ENCODE measurements at places on chromosomes 6 and 20. TPM values are rescaled to one million over a fixed set of nuclear protein-coding genes. Genes with fewer than 3 reads are reported as not detected.
A peak's percentile ranks its signal among the peaks of the same experiment; 100 is the strongest.

DNA sequence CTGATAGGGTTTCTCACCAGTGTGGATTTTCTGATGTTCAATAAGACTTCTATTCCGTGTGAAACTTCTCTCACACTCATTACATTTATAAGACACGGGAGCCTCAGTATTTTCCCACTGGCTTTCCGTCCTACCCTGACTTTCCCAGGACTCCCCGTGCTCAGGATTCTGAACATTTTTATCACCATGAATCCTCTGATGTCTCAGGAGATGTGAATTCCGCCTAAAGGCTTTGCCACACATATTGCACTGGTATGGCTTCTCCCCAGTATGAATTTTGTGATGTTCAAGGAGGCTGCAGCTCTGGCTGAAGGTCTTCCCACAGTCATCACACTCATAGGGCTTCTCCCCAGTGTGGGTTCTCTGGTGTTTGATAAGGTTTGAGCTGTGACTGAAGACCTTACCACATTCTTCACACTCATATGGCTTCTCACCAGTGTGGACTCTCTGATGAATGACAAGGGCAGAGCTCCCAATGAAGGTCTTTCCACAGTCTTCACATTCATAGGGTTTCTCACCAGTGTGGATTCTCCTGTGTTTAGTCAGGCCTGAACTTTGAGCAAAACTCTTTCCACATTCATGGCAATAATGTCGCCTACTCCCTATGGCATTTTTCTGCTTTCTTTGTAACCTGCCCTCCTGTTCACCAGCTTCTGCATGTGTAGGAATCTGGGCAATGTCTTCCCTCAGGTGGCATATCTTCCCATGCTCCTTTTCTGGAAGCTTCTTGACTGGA lies 6.7 kb downstream of the ZKSCAN4 start:
- no peaks in the 10 kb centered on the region for H3K4me1 ChIP-seq
- no peak overlapping the region for H3K4me3 ChIP-seq
- no peak for DNase-seq
- H3K36me3 ChIP-seq = no peaks in the 10 kb centered on the region

RAMACL gene
- polyA plus RNA-seq = 0.20 TPM

C4B gene
- polyA plus RNA-seq = 97.4 TPM

- no peak overlapping the region for H3K4me3 ChIP-seq
- H3K27me3 ChIP-seq = no peaks in the 10 kb centered on the region
- DNase-seq = no peak
- H3K36me3 ChIP-seq = no peaks in the 10 kb centered on the region
- no peak overlapping the region for H3K27ac ChIP-seq
Observed at GRCh38 chr20:44228465-44229258, 18.1 kb upstream of the OSER1 start.

DNA sequence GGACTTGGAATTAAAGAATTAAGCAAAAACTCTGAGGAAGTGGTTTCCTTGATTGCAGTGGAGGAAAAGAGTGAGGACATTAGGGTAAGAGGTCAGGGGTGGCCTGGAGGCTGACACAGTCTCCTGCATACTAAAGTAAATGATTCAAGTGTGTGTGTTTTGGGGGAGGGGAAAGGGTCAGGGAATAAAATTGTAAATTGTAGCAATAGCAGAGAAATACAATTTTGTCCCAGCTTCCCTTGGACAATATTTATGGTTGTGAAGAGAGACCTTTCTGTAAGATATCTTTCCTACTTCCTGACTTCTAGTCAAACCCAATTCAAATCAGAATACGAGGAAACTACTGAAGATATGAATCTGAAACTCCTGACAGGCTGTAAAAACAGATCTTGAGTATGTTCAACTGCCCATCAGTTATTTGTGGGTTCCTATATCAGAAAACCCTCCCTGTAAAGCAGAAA lies 143.4 kb upstream of the HMGN3 start:
- DNase-seq = no peak
- no peak overlapping the region for H3K27ac ChIP-seq
- no peaks in the 10 kb centered on the region for H3K36me3 ChIP-seq
- H3K4me1 ChIP-seq = no peaks in the 10 kb centered on the region
- no peak overlapping the region for H3K4me3 ChIP-seq
- no peaks in the 10 kb centered on the region for H3K27me3 ChIP-seq

KIAA1755 gene
- 11.8 TPM for polyA plus RNA-seq

- no peak overlapping the region for H3K27ac ChIP-seq
- H3K36me3 ChIP-seq = no peaks in the 10 kb centered on the region
- no peak for DNase-seq
- H3K4me3 ChIP-seq = no peak overlapping the region
- no peaks in the 10 kb centered on the region for H3K27me3 ChIP-seq
- H3K4me1 ChIP-seq = peaks cover 3% of the 10 kb centered on the region
Observed at GRCh38 chr6:142732790-142733189, 212.2 kb downstream of the HIVEP2 start.

DNA sequence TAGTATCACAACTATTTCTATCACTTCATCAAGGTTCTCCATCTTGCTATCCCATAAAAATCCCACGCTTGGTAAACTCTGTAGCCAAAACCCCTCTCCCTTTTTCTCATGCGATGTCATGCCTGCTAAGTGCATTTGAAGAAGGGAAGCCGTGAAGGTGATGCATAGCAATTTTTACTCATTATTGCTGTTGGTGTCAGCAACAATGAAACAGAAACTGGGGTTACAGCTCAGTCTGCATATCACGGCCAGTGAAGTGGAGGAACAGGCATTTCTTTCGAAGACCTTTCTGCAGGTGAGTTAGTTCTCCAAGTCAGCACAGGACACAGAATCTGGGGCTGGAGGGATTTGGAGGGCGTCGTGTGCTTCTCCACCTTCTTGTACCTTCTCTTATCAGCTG lies 5.8 kb downstream of the UNC93A start:
- no peak overlapping the region for H3K4me3 ChIP-seq
- no peaks in the 10 kb centered on the region for H3K4me1 ChIP-seq
- H3K27ac ChIP-seq = no peak overlapping the region

DNA sequence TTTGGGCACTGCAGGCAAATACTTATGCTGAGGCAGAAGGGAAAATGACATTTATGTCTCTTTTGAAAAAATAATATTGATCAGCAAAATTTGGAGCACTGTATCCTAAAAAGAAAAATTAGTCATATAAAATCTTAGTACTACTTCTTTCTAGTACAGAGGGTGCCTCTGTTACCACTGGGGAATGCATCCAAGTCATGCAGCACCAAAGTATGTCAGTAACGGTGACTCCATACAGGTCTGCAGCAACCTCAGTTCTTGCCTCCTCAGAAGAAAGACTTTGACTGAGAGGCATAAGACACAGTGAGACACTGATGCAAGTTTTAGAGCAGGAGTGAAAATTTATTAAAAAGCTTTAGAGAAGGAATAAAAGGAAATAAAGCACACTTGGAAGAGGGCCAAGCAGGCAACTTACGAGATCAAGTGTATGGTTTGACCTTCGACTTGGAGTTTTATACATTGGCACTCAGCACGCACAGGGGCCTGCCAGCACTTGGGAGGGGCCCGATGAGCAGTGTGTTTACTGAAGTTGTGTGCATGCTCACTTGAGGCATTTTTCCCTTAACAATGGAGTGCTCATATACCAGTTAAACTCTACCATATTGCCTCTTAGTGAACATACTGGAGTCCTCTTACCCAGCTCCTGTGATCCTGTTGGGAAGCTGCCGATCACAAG lies 1244.8 kb downstream of the EPHA7 start:
- H3K27ac ChIP-seq = no peak overlapping the region
- no peak for DNase-seq
- no peaks in the 10 kb centered on the region for H3K4me1 ChIP-seq
- no peaks in the 10 kb centered on the region for H3K27me3 ChIP-seq
- H3K36me3 ChIP-seq = no peaks in the 10 kb centered on the region

- peak overlapping the region; percentile 68 for H3K4me3 ChIP-seq
- H3K27me3 ChIP-seq = no peaks in the 10 kb centered on the region
- no peaks in the 10 kb centered on the region for H3K36me3 ChIP-seq
Observed at GRCh38 chr6:27517928-27518787, 45.3 kb upstream of the ZNF184 start.

GRCh38 chr6:139940741-139941729 lies 566.6 kb upstream of the CITED2 start:
- H3K36me3 ChIP-seq = no peaks in the 10 kb centered on the region
- no peak for DNase-seq
- peaks cover 5% of the 10 kb centered on the region for H3K4me1 ChIP-seq
- no peak overlapping the region for H3K27ac ChIP-seq
- no peak overlapping the region for H3K4me3 ChIP-seq

All from ovary (tissue), 10 donors.